OCI-LY7 (cell line): ENCODE measurements at places on chromosomes 7 and 10.

- no peak for DNase-seq
These were observed 289.9 kb upstream of the LRGUK start for GRCh38 chr7:133837224-133837623.

DNA sequence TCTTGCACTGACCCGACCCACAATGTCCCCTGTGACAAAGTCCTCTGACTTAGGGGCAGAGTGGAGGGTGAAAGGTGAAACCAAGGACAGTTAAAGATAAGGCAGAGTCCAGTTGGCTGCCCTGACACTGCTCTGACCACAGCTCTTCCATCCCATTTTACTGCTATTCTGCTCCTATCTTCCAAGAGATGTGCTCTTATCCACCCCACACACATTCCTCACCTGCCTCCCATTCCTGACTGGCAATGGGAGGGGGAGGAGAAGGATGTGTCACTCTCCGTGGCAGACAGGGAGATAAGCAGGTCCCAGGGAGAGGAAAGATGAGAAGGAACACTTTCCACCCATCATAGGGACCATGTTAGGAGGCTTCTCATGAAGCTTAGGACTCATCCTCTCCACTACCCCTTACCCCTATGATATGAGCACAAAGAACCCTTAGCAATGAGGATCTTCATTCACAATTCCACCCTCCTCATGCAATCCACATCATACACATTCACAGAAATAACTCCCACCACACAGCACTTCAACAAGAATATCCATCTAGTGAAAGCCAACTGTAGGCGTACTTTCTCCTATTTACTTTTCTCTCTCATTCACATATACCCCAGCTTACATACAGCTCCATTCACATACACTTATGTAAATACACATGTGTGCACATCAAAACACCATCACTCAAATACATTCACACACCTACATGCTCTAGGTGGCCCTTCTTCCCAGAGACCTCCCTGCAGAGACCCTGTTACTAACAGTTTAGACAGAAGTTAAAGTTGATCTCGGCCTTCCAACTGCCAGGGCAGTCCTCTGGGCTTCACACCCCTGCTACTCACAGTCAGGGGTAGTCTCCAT is 6.6 kb downstream of the SYNPO2L start:
- no peak for DNase-seq

- DNase-seq: no peak
These were observed 571.1 kb downstream of the IPMK start for GRCh38 chr10:57696641-57697040.

GRCh38 chr10:131743190-131744151 is 157.3 kb upstream of the PPP2R2D start:
- no peak for DNase-seq

- DNase-seq: peak; percentile 6
These were observed 309.3 kb downstream of the KCNMA1 start for GRCh38 chr10:77328272-77328816.
